ENCODE measurements at places on chromosomes 16 and 17. TPM values are rescaled to one million over a fixed set of nuclear protein-coding genes. Genes with fewer than 3 reads are reported as not detected.

PRCD gene
- total RNA-seq, result 2.7 TPM

CASKIN1 gene
- 0.47 TPM for total RNA-seq

CFAP97D1 gene
- not detected for total RNA-seq

MYL11 gene
- total RNA-seq, result 4.0 TPM

DOC2B gene
- 1.4 TPM for total RNA-seq

TEKT5 gene
- not detected for total RNA-seq

KRT33B gene
- not detected for total RNA-seq

ZNF200 gene
- total RNA-seq, result 7.9 TPM

MYH8 gene
- total RNA-seq, result not detected

PSME3 gene
- 89.0 TPM for total RNA-seq

ABCC11 gene
- 0.88 TPM for total RNA-seq
